Glomerular endothelial cell (primary cell): ENCODE measurements at places on chromosomes 7 and 10. TPM values are rescaled to one million over a fixed set of nuclear protein-coding genes. Genes with fewer than 3 reads are reported as not detected.

The KLF14 gene
- total RNA-seq: not detected in 2 replicates

The CPED1 gene
- total RNA-seq: 2.0 and 2.3 TPM in 2 replicates

The CHST15 gene
- total RNA-seq: 68.1 and 76.9 TPM in 2 replicates

The NUDT1 gene
- total RNA-seq: 12.3 and 17.0 TPM in 2 replicates

The SMO gene
- total RNA-seq: 6.2 and 6.5 TPM in 2 replicates

The HILPDA gene
- total RNA-seq: 11.6 and 16.6 TPM in 2 replicates

The SMNDC1 gene
- total RNA-seq: 8.4 and 11.5 TPM in 2 replicates
